Neural crest cell (in vitro differentiated cells): ENCODE measurements at places on chromosomes 2 and 18. TPM values are rescaled to one million over a fixed set of nuclear protein-coding genes. Genes with fewer than 3 reads are reported as not detected.

Gene SANBR
- total RNA-seq, result 30.3 and 33.3 TPM in 2 replicates

Gene SCN9A
- total RNA-seq, result 0.86 and 1.3 TPM in 2 replicates

Gene FMNL2
- 54.9 and 55.3 TPM in 2 replicates for total RNA-seq

Gene RGPD3
- 0.11 and 0.14 TPM in 2 replicates for total RNA-seq

Gene CRYGD
- not detected in 2 replicates for total RNA-seq

Gene SMYD1
- total RNA-seq, result not detected in 2 replicates

Gene TSGA10
- total RNA-seq, result 5.8 and 7.9 TPM in 2 replicates

Gene CD226
- total RNA-seq, result 0.40 and 1.0 TPM in 2 replicates

Gene GAREM1
- total RNA-seq, result 11.0 and 12.3 TPM in 2 replicates

Gene ACOXL
- total RNA-seq, result not detected in 2 replicates

Gene ARPC2
- total RNA-seq, result 159 and 160 TPM in 2 replicates

Gene DSG1
- total RNA-seq, result not detected in 2 replicates

Gene MPHOSPH10
- 40.0 and 41.7 TPM in 2 replicates for total RNA-seq

Gene KCNG2
- not detected in 2 replicates for total RNA-seq

Gene HOXD13
- total RNA-seq, result not detected in 2 replicates

- DNase-seq, result no peak
These were observed 67.0 kb downstream of the TTC21B start for GRCh38 chr2:165886487-165887146.

DNA sequence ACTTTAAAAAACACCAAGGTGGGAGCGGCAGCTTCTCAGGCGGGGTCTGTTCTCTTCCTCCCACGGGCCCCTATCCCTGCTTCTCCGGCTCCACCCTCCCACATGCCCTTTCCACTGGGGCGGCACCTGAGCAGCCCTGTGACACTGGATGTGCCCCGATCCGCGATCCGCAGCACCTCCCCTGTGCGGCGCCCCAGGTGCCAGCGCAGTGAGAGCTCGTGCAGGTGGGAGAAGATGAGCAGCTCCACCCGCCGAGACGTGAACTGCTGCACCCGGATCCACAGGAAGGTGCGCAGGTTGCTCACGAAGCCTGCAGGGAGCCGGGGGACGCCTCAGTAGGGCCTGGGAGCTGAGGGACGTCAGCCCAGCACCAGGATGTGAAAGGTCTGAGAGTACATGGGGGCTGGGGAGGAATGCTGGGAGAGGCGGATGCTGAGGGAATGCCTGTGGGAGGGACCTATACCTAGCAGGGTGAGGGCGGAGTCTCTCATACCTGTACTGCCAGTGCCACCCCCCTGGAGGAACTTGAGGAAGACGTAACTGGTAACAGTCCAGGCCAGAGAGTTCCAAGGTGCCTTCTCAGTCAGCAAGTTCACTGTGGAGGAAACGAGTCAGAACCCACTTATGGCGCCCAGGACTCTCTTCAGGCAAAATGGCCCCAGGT, 2.8 kb downstream of the ABCB6 start:
- DNase-seq, result no peak

GRCh38 chr18:45688833-45689232, 35.1 kb upstream of the SLC14A1 start:
- DNase-seq, result no peak

DNA sequence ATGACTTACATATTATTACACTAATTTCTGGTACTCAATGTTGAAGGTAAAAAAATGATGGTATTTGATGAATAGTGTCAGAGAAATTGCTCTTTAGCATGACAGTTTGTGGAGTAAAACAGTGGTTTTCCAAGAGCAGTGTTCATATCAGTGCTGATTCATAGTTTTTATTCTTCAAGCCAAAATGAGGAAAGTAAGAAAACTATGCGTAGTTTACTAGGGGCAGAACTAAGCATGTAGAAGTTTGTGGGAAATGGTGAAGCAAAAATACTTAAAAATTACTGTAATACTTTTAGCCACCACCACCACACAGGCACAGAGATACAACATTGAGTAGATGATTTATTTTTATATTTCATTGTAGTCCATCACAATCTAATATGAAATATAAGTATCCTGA, 137.3 kb downstream of the ZNF804A start:
- no peak for DNase-seq

- peak; percentile 52 for DNase-seq
These were observed at the start of gene TCF4 for GRCh38 chr18:55588111-55588869. Gene TCF4, minus strand, starts transcription at chr18:55588192. Its CDS starts 1,076 bp downstream, at chr18:55587116.

DNA sequence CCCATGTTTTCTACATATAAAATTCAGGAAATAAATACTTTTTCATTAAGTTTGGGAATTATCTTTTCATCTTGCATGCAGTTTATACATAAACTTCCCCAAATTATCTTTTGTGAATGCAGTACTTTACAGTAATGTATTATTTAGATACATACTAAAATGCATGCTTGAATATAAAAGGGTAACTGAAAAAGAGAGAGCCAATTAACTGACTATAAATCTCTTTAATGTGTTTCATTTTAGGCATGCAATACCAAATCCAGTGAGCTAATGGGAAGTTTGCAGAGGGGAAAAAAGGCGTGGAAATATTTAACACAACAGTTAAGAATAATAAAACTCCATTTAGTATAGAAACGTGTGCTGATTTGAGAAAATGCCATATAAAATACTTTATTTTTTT, 39.2 kb downstream of the COL4A4 start:
- no peak for DNase-seq

DNA sequence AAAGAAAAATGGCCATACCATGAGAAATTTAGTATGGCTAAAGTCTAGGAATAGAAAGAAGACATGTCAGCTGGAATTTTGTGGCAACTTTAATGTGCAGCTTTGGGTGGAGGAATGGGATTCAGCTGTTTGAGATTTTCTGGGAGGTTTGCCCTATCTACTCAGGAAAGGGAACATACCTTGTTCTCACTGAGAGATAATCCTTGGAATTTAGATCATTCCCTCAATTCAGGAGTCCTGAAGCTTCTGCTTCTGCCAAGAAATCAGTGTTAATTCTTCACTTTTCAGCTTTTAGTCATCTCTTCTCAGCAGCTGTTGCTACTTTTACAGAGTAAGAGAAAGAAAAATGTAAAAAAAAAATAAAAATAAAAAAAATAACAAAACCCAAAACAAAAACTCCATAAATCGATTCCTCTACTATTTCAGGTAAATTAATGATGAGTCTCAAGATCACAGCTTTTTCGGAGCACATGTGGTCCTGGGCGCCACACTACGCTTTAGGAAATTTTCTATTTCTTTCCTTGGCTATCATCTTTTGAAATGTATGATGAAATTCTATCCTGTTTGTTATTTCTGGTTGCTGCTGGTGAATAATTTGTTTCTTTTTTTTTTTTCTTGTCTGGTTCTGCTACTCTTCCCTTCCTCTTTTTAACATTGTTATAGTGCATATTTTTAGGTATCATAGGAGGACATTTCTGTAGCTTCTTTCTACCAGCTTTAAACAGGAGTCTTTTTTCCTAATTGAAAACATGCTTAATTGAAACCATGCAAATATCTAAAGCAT, 18.9 kb upstream of the BAZ2B start:
- no peak for DNase-seq

- DNase-seq, result no peak
These were observed 1233.2 kb upstream of the ZEB2 start for GRCh38 chr2:145753041-145753608.

- no peak for DNase-seq
These were observed 32.1 kb upstream of the SLC66A3 start for GRCh38 chr2:11123001-11123809.

GRCh38 chr18:61554117-61554776, 221.0 kb downstream of the CDH20 start:
- DNase-seq, result no peak

DNA sequence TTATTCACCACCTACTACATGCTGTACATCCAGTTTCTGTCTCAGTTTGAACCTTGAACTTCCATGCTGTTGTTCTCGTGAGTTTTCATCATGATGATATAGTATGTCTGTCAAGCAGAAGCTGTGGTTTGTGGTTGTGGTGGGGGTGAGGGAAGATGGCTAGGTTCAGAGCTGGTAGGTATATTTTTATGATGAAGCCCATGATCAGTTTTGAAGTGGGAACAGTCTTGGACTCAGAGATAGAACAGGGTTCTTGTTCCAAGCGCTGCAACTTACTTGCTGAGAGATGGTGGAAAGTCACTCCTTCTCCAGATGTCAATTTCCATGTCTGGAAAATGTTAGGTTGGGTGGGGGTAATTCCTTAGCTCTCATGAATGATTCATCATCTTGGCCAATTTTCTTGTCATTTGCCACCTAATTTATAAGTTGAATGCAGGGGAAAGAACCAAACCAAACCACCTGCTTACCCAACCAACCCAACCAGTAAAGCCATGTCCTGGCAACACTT, 21.6 kb downstream of the PMAIP1 start:
- no peak for DNase-seq

DNA sequence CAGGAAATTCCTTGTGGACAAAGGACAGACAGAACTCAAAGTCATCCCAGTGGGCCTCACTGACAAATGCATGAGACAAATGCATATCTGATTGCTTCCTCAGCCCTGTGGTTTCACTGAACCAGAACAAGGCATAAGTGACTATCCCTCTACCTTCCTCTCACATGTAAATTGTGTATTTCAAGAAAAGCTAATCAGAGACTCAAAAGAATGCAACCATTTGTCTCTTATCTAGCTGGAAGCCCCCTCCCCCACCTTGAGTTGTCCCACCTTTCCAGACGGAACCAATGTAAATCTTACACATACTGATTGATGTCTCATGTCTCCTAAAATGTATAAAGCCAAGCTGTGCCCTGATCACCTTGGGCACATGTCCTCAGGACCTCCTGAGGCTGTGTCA, 102.0 kb upstream of the TMEM200C start:
- DNase-seq, result no peak

DNA sequence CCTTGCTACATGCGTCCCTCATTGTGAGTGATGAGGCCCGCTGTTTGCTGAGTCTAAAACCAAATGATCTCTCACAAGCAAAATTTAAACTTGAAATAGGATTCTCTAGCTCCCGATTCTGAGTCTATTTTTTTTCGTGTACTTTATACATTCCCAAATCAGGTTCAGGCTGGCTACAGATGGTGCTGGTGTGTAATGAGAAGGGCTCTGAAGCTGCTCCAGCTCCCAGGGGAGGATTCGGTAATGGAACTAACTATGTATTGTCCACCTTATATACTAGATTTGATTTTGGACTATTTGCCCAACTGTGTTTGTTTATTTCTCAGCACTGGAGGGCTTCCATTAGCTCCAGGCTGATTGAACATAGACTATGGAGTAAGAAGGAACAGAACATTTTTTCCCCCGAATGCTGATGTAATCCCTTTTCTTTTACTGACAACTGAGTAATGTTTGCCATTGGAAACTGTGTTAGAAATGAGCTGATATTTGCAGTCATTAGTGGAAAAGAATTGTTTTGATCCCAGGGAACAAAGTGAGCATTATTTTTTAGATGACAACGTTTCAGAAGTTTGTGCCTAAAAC, 274.0 kb upstream of the FIGN start:
- no peak for DNase-seq

- DNase-seq, result no peak
These were observed 774.7 kb downstream of the METTL4 start for GRCh38 chr18:1796636-1797035.

DNA sequence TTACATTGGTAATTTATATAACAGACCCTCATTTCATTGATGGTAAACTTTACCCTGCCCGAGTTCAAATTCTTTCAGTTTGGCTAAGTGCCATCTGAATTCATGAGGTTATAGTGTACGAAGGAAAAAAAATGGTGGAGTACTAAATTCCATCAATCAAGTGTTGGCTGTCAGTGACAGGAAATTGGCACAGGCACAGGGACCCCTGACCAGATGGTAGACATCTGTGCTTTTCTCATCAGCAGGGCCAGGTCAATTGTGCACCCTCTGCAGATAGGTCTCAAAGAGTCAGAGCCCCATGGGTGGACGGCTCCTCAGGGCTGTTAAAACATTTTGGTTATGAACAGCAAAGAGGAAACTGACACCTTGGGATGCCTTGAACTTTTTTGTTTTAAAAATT, 439.2 kb downstream of the SETBP1 start:
- no peak for DNase-seq

- no peak for DNase-seq
These were observed 23.3 kb upstream of the UBE2F start for GRCh38 chr2:237943395-237944094.

DNA sequence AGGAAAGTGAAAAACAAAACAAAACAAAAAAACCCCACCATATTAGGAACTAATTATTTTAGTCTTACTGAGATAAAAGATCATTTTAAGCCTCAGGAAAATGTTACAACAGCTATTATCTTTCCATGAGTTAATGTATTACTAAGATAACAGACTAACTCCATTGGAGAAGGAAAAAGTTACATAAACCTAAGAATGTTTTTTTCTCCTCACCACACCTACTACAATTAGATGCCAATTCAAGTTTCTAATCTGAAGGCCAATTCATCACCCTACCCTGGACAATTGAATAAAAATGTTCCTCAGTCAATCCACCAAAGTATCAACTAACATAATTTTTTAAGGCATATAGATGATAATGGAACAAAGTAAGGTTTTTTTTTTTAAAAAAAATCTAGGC, 10.2 kb upstream of the GFPT1 start:
- DNase-seq, result no peak

DNA sequence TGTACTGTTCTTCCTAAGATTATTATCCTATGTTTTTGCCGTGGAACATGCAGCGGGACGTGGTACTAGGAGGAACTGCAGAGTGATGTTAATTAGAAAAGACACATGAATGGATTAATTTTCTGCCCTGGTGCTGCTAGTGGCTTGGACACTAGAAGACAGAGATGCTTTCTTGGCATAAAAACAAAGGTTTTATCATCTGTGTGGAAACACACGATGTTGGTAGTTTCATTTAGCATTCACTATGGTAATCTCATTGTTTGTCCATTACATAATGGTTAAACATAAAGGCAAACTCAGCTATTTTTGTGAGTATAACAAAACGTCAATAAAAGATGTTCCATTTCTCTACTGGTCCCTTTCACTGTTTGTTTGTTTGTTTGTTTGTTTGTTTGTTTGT, 22.8 kb downstream of the COL6A3 start:
- DNase-seq, result no peak

DNA sequence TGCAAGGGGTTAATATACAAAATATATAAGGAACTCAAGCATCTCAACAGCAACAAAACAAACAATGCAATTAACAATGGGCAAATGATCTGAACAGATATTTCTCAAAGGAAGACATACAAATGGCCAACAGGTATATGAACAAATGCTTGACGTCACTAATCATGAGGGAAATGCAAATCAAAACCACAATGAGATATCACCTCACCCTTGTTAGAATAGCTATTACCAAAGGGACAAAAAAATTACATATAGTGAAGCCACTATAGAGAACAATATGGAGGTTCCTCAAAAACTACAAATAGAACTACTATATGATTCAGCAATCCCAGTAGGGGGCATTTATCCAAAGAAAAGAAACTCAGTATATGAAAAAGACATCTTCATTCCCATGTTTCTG, 3.8 kb upstream of the SIGLEC15 start:
- DNase-seq, result no peak

- no peak for DNase-seq
These were observed 1.5 kb upstream of the GPD2 start for GRCh38 chr2:156434461-156435291.

GRCh38 chr2:118106926-118107325, 18.7 kb downstream of the INSIG2 start:
- no peak for DNase-seq

- no peak for DNase-seq
These were observed 9.9 kb downstream of the GPN1 start for GRCh38 chr2:27638709-27639108.

- DNase-seq, result no peak
These were observed 78.0 kb downstream of the NDUFA10 start for GRCh38 chr2:239946864-239947728.

- DNase-seq, result no peak
These were observed 720.3 kb downstream of the KCNJ3 start for GRCh38 chr2:155418753-155419152.

GRCh38 chr18:8124232-8125146, 484.7 kb upstream of the RAB12 start:
- no peak for DNase-seq

- no peak for DNase-seq
These were observed 582.6 kb upstream of the ID2 start for GRCh38 chr2:8099267-8099582.
